ENCODE measurements at places on chromosomes 2 and 18.
A peak's percentile ranks its signal among the peaks of the same experiment; 100 is the strongest.

DNA sequence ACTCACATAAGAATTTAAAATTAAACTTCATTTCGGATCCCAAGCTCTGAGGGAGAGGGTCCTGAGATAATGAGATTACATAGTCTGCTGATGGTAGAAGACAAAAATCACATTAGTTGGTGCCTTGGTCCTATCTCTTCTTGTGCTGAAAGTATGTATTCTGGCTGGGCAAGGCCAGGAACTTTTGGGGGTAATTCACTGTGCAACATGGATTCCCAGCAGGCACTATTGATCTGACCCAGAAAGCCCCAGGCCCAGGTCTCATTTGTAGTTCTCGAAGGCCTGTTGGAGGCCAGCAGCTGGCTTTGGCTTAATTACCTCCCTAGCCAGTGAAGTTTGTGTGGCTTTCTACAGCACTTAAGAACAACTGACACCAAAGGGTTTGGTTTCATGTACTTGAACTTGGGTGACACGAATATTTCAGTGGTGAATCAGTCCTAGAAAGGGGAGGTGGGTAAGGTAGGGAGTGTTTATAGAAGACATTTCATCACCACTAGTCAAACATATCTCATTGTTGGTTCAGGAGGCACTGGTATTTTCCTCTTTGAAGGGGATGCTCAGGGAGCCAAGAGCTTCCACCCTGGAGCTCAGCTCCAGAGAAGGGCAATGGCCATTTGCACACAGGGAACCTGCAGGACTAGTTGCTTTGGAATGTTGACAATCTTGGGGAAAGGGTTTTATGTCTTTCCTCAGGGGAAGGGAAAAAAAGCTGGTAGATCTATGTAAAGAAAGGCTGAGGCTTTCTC is 217.8 kb downstream of the OSR1 start:
- H3K4me3 ChIP-seq, result no peak overlapping the region
- no peak for DNase-seq
- no peak overlapping the region for H3K27ac ChIP-seq
- no peaks in the 10 kb centered on the region for H3K36me3 ChIP-seq

GRCh38 chr2:138391946-138392345 is 109.6 kb upstream of the SPOPL start:
- no peaks in the 10 kb centered on the region for H3K36me3 ChIP-seq
- H3K4me3 ChIP-seq, result no peak overlapping the region
- no peaks in the 10 kb centered on the region for H3K4me1 ChIP-seq
- no peaks in the 10 kb centered on the region for H3K27me3 ChIP-seq
- no peak for DNase-seq

- DNase-seq, result peak; percentile 33
- no peaks in the 10 kb centered on the region for H3K27me3 ChIP-seq
- peaks cover 5% of the 10 kb centered on the region for H3K36me3 ChIP-seq
- H3K27ac ChIP-seq, result no peak overlapping the region
- H3K4me1 ChIP-seq, result peaks cover 10% of the 10 kb centered on the region
Measured at GRCh38 chr2:39379643-39380524, 57.2 kb downstream of the MAP4K3 start.

DNA sequence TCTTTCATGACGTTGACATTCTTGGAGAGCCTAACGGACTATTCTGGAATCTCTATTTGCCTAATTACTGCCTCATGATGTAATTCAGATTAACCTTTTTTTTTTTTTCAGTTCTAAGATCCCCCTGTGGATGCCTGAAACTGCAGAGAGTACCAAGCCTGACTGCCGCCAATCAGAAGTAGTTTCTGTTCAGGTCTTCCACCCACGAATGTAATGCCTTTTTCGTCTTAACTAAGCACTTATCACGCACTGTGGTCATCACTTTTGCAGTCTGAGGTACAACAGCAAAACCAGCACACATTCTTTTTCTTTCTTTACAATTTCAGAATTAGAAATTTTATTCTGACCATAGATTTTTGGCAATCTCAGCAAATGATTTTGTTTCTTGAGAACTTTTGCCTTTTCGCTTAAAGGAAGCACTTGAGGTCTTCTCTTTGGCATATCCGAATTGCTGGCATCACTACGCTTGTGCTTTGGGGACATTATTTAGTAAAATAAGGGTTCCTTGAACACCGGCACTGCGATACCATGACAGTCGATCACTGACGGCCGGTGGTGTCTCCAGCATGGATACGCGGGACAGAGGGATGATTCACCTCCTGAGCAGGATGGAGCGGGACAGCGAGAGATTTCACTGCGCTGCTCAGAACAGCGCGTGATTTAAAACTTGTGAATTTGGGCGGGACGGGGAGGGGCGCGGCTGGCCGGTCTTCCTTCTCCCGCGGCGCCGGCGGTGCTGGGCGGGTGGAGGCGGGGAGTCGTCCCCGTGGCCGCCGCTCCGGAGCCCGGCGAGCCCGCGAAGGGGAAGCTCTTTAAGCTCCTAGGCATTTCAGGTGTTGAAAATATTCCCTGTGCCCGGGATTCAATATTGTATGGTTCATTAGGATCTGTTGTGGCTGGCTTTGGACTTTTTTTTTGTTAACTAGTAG is 32.0 kb upstream of the GPR55 start:
- peak overlapping the region; percentile 96 for H3K27ac ChIP-seq

DNA sequence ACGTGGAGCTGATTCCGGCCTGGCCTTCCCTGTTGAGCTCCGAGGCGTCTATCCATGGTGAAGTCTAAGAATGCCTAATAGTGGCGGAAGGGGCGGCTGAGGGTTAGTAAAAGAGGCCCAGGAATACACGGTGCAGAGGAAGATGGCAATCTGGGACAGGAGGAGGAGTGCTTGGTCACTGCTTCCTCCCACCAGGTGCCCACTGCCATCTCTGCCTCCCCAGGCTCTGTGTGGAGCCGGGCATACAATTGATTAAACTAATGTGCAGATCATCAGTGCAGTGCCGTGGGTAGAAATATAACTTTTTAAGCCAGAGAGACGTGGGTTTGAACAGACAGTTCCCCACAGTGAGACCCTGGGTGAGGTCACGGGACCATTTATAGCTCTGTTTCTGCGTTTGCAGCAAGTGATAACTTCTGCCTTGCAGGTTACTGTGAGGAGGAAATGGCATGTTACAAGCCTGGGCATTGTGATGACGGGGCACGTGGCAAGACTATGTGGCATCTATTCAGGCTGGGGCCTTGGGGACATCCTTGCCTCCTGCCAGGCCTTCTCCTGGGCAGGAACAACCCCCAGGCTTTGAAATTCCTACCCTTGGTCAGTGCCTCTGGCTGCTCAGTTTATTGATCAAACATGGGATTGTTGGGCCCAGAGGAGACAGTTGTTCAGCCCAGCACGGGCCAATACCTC is 204.9 kb downstream of the ASB1 start:
- no peak overlapping the region for H3K4me3 ChIP-seq
- no peak overlapping the region for H3K27ac ChIP-seq
- H3K36me3 ChIP-seq, result no peaks in the 10 kb centered on the region

DNA sequence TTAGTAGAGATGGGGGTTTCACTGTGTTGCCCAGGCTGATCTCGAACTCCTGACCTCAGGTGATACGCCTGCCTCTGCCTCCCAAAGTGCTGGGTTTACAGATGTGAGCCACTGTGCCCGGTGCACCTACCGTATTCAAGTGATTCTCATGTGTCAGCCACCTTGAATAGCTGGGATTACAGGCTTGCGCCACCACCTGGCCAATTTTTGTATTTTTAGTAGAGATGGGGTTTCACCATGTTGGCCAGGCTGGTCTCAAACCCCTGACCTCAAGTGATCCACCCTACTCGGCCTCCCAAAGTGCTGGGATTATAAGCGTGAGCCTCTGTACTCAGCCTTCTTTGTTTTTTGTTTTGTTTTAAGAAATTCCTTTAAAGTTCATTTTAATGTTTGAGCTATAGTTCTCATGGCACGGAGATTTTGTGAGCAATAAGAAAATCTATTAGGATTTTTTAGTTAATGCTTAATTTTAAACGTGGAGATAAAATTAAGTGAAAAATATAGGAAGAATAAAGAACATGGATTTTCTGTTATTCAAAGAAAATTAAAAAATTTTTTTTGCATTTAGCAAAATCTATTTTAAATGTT is 242.6 kb downstream of the PHLPP1 start:
- H3K27me3 ChIP-seq, result no peaks in the 10 kb centered on the region
- H3K4me3 ChIP-seq, result no peak overlapping the region
- no peaks in the 10 kb centered on the region for H3K36me3 ChIP-seq
- H3K4me1 ChIP-seq, result peaks cover 15% of the 10 kb centered on the region
- H3K27ac ChIP-seq, result no peak overlapping the region

DNA sequence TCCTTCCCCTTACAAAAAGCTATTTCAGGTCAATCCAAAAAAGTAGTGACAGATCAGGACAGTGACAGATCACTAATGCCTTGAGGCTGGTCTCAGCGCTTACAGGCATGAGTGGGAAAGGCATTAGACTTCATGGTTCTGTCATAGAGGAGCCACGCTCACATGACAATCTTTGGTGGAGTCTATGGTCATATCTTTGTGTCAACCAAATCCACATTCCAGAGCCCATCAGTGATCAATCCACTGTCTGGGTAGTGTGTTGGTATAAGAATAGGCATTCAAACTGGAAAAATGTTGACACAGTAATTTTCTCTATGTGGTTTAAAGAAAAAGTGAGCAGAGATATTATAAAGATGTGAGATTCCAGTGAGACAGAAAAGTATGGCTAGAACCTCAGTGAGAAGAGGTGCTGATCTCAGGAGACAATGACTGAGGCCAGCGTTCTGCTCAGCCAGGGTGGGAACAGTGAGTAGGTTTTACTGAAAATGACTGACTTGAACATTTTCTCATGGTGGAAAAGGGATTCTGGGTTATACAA is 215.0 kb downstream of the IRS1 start:
- DNase-seq, result no peak
- H3K4me1 ChIP-seq, result no peaks in the 10 kb centered on the region
- H3K27me3 ChIP-seq, result peaks cover 16% of the 10 kb centered on the region
- no peaks in the 10 kb centered on the region for H3K36me3 ChIP-seq

DNA sequence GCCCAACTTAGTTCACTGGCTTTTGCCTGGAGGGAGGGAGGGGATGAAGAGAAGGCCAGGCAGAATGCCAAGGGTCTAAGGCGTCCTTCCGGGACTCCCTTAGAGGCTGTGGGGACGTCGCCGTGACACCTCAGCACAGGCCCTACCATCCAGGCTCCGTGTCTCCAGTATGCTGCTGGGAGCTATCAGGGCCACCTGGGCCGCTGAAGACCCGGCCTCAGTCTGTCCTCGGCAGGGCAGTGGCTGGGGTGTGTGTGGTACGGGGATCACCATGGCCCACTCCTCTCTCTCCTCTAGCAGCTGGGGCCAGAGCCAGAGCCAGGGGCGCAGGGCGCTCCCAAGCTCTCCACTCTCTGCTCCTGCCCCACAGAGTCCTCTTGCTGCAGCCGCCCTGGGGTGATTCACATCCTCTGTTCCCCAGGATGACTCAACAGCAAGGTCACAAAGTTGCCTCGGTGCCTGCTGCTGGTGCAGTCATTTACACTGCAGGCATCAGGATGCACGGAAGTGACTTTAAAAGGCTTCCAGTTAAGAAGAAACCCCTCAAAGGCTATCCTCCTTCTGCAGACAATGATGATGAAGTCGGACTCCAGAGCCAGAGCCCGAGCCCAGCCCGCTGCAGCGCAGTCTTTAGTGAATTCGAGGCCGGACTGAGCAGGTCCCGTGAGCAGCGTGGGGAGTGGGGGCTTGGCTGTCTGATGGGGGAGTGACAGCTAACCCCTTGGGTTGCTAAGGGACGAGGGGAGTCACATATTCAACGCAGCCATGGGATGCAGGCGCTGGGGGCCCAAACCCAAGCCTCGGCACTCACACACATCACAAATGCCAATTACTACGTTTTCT is 31.9 kb downstream of the SNORC start:
- H3K4me3 ChIP-seq, result no peak overlapping the region
- H3K36me3 ChIP-seq, result no peaks in the 10 kb centered on the region
- DNase-seq, result no peak
- no peaks in the 10 kb centered on the region for H3K27me3 ChIP-seq
- no peaks in the 10 kb centered on the region for H3K4me1 ChIP-seq

DNA sequence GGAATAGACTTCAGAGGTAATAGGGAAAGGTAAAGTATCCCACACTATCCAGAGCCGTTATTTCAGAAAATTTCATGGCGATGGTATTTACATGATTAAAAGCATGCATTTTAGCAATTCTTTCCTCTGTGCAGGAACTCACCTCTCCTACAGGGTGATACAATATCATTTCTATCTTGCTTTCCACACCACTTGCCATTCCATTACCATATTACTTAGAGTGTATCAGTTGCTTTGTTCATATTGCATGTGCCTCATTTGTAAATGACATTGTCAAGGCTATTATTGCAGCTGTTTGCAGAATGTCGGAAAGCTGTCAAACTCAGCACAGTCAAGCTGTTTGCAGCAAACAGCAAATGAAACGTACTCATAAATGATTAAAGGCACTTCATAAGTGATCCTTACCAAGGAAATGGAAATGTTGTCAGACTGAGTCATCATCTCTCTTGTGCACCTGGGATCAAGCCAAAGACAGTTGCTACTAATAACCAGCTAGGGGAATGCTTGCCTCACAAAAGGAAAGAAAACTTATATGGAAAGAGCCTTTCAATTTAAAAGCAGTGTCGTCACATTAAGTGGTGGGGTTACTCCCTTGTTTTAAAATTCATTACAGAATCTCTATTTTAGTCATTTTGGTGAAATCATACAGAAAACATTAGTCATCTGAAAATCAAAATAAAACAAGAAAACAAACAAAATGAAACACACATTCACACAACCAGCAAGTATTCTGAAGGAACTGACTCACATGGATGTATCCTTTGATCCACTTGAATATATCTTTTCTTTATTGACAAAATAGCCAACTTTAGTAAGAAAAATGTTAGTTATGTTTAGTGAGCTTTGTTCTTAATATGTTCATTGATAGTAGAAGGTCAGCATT is 1064.1 kb upstream of the CNTNAP5 start:
- no peak for DNase-seq
- no peak overlapping the region for H3K4me3 ChIP-seq
- no peaks in the 10 kb centered on the region for H3K36me3 ChIP-seq

DNA sequence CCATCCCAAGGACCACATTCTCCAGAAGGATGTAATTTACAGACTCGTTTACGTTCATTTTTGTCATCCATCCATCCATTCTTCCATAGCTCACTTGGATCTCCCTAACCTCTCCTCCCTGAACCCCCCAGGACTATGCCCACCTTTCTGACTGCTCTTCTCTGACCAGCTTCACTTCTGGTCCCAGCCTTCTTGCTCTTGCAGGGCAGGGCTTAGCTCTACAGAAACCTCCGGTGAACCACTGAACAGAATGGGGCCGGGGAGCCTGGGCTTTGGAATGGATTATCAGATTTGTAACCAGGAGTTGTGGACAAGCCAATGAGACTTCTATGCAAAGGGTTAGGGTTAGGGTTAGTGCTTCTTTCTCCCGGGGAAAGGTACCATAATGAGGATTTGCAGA is 95.0 kb downstream of the TGFA start:
- H3K27me3 ChIP-seq, result peaks cover 14% of the 10 kb centered on the region
- no peak overlapping the region for H3K4me3 ChIP-seq
- H3K27ac ChIP-seq, result no peak overlapping the region
- peak; percentile 7 for DNase-seq
- H3K36me3 ChIP-seq, result no peaks in the 10 kb centered on the region

DNA sequence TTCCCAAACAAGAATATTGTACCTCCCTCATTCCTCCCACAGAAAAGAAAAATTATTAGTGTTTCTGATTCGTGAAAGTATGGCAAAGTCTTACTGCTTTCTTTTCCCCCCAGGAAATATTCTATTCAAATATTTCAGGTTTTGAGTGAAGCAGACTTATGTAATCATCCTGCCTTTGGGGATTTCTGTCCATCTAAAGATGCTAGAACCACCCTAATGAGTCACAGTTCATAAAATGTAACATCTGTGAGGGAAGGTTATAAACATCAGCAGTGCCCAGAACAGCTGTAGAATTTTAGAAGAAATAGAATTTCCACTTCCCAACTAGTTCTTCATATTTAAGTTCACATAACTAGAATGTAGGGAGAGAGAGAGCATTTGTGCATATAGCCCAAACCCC is 39.0 kb downstream of the EEF1B2 start:
- H3K27ac ChIP-seq, result no peak overlapping the region
- no peak for DNase-seq
- no peaks in the 10 kb centered on the region for H3K36me3 ChIP-seq
- H3K4me1 ChIP-seq, result no peaks in the 10 kb centered on the region

Data from activated CD8-positive, alpha-beta T cell treated with anti-CD3 and anti-CD28 coated beads, Interleukin-2, amount 10 ng/mL, durations not matched to agents 7 days and 5 days (primary cell).